CD4-positive, alpha-beta T cell treated with Interleukin-2 at 100 ng/mL for 4 hours (primary cell): ENCODE measurements at places on chromosomes 7 and 10.

DNA sequence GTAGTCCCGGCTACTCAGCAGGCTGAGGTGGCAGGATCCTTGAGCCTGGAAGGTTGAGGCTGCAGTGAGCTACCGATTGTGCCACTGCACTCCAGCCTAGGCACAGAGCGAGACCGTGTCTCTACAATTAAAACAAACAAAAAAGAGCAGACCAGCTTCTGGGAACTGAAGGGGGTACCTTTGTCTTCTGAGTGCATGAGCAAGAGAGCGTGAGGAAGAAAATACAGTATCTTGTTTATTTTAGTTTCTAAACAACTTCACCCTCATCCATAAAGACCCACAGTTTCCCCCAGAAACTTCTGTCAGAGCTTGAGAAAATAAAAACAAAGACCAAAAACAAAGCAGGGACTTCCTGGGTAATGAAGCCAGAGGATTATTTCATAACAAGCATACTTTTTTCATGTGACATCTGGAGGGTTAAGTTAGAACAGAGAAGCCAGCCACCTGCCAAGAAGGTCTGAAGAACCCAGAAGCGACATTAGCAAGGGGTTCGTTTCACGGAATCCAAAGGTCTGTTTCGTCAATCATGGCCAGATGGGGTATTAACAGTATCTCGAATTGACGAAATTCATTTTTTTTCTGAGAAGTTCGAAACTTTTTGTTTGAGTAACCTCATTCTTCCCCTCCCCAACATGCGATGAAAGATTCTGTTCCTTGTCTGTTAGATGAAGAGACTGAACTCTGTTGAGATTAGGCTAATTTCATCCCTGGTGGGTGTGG lies 10.2 kb upstream of the IL2RA start:
- peak; percentile 63 for DNase-seq

DNA sequence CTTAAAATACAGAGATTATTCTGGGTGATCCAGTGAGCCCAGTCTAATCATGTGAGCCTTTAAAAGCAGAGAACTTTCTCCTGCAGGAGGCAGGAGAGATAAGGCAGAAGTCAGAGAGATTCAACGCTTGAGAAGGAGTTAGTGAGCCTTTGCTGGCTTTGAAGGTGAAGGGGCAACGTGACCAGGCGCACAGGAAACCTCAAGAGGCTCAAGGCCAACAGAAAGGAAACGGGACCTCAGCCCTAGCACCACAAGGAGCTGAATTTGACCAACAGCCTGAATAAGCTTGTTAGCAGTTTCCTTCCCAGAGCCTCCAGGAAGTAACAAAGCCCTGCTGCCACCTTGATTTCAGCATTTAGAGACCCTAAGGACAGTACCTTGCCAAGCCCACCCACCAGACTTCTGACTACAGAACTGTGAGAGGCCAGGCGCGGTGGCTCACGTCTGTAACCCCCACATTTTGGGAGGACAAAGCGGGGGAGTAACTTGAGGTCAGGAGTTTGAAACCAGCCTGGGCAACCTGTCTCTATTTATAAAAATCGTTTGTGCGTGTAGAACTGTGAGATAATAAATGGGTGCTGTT lies 87.3 kb upstream of the KAT6B start:
- peak; percentile 27 for DNase-seq

DNA sequence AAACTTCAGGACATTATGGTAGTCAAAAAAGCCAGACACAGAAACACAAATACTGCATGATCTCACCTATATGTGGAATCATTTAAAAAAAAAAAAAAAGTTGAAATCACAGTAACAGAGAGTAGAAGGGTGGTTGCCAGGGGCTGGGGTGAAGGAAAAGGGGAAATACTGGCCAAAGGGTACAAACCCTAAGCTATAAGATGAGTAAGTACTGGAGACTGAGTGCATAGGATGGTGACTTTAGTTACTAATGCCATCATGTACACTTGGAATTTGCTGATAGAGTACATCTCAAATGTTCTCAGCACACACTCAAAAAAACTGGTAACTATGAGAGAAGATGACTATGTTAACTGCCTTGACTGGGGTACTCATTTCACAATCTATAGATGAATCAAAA lies 39.9 kb downstream of the JCAD start:
- DNase-seq: no peak

DNA sequence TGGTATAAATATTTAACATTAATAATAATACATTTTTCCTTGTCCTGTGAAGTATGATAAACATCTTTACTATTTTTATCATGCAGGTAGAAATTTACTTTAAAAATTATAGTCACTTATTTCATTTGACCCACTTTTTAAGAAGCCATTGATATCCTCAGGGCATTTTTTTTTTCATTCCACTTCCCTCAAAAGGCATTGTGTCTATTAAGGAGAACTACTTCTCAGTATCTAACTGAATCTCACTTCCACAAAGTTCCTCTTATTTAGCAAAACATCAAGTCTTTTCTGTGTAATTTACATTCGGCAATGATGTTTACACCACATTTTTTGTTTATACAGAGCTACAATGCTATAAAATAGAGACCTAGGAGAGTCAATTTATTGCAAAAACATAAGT lies 388.2 kb upstream of the AKR1E2 start:
- DNase-seq: no peak

- DNase-seq: peak; percentile 22
These were observed 123.6 kb downstream of the CLEC2L start for GRCh38 chr7:139647085-139647484.

- DNase-seq: no peak
These were observed 607.2 kb upstream of the KCND2 start for GRCh38 chr7:119665796-119666195.

GRCh38 chr7:92645114-92646061 lies 55.2 kb upstream of the FAM133B start:
- DNase-seq: no peak

DNA sequence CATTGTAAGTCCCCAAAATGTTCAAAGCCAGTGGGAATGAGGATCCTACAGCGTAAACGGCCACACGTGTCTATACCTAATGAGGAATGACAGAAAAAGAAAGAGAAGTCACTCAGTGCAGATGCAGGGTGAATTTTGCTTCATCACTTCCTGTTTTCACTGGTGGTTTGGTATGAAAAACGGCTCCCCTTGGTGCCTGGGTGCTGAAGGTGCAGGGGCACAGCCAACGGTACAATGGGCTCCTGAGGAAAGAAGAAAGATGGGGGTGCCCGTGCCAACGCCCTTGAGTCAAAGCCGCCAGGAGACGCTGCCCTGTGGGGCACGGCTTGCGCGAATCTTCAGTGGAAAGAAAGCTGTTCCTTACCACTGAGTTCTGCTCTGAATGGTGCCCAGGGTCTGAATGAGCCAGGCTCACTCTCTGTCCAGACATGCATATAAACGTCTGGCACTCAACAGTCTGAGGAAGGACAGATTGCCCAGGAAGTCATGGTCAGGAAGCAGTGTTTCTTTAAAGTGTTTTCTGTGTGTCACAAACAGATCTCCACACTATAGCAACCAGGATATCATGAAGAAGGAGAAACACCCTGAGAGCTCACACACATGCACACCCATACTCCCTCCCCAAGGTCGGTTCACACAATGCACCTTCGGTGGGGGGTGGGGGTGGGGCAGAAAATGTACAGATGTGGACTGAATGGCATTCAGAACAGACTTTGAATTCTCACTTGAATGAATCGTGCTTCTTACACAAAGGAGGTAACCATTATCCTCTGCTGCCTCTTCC lies 105.8 kb downstream of the ELMO1 start:
- peak; percentile 86 for DNase-seq

- DNase-seq: no peak
These were observed 241.3 kb upstream of the ADARB2 start for GRCh38 chr10:1978584-1978983.

GRCh38 chr10:93482145-93482834 lies at the start of gene MYOF:
MYOF (minus strand) TSS chr10:93482334; CDS start chr10:93482194, 140 bp downstream.
- peak; percentile 73 for DNase-seq

- no peak for DNase-seq
These were observed 67.5 kb upstream of the ZMIZ1 start for GRCh38 chr10:79001082-79001885.

- DNase-seq: no peak
These were observed 44.0 kb upstream of the COL1A2 start for GRCh38 chr7:94350734-94351133.

- DNase-seq: peak; percentile 75
These were observed 84.5 kb downstream of the RTKN2 start for GRCh38 chr10:62183857-62184795.

DNA sequence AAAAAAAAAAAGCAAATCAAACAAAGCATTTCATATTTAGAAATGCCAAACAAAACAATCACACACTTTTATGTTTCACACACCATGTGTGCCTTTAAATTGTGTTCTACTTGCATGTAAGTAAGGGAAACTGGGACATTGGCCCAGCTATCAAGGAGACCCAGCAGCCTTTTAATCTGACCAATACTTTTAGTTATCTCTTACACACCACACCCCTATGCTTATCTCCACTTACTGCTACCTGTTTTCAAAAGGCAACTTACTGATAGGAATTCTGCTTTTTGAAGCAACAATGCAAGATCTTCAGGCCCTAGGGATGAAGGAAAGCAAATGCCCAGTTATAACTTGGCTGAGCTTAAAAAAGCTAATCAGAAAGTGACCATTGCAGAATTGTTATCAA lies 1244.8 kb upstream of the SORCS1 start:
- DNase-seq: no peak

- DNase-seq: no peak
These were observed 4.4 kb upstream of the TBL2 start for GRCh38 chr7:73582664-73583202.

DNA sequence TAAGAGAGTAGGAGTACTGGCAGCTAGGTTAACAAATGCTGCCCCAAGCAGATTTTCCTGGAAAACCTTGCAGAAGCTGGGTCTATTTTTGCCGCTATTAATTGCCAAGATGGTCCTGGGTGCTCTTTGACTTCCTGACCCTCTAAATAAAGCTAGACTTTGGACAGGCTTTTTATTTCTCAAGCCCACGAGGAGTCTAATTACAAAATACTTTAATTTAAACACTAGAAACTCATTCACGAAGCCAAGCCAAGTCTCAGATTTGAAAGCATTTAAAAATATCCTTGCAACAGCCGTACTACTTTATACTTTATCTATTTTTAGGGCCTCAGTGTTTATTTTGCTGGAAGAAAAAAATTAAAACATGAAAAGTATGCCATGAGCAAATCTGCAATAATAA lies 45.1 kb downstream of the TMEM26 start:
- no peak for DNase-seq

DNA sequence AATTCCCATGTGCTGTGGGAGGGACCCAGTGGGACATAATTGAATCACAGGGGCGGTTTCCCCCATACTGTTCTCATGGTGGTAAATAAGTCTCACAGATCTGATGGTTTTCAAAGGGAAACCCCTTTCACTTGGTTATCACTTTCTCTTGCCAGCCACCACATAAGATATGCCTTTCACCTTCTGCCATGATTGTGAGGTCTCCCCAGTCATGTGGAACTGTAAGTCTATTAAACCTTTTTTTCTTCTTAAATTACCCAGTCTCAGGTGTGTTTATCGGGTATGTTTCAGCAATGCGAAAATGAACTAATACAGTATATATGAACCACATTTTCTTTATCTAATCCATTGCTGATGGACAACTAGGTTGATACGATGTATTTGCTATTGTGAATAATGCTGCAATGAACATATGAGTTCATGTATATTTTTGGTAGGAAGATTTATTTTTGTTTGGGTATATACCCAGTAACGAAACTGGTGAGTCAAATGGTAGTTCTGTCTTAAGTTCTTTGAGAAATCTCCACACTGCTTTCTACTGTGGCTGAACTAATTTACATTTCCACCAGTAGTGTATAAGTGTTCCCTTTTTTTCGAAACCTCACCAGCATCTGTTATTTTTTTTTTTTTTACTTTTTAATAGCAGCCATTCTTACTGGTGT lies 70.0 kb upstream of the HGF start:
- no peak for DNase-seq

- no peak for DNase-seq
These were observed 57.2 kb downstream of the PDGFA start for GRCh38 chr7:462173-463103.

DNA sequence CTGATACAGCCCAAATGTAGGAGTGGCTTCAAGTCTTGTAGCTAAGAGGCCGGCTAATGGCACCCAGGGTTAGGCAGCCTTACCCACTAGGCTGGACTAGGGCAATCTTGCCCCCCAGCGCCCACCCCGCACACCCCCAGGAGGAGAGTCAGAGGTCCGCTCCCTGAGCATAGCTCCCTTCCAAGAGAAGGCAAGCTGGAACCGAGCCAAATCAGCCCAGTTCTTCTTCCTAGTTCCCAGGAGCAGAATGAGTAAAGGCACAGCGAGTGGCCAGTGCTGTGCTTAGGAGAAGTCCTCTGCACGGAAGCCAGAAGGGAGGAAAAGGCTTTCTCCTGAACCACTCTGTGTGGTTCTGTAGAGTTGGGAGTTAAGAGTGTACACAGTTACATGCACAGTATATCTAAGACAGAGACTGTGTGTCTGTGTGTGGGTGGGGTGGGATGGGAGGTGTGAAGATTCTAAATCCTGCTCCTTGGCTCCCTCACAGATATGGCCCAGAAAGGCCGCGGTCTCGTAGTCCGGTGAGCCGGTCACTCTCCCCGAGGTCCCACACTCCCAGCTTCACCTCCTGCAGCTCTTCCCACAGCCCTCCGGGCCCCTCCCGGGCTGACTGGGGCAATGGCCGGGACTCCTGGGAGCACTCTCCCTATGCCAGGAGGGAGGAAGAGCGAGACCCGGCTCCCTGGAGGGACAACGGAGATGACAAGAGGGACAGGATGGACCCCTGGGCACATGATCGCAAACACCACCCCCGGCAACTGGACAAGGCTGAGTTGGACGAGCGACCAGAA lies 59.7 kb upstream of the PDCD4 start:
- DNase-seq: no peak

- DNase-seq: no peak
These were observed 58.3 kb upstream of the EGFR start for GRCh38 chr7:54960517-54960916.

- no peak for DNase-seq
These were observed 13.9 kb downstream of the ZNF488 start for GRCh38 chr10:47370015-47370767.

GRCh38 chr7:78523930-78524329 lies 725.4 kb downstream of the PHTF2 start:
- no peak for DNase-seq
